ENCODE measurements at places on chromosomes 7 and 10. TPM values are rescaled to one million over a fixed set of nuclear protein-coding genes. Genes with fewer than 3 reads are reported as not detected.

The ADO gene
- total RNA-seq, result 24.7 TPM

DNA sequence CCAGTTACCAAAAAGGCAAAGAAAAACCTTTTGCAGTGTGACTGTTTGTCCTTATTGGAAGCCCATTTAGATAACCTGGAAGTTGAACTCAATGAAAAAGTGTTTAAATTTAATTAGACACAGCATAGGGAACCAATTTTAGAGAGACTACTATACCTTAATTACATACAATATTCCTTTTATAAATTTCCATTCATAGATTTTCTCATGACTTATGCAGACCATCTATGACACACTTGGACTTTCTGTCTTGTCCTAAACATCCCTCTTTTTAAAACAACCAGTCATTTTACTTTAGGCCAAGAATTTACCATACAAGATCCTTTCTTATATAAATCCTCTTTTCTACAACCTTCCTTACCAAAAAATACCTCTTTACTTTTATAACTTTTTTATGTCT lies 61.6 kb downstream of the MTURN start:
- no peak for DNase-seq

DNA sequence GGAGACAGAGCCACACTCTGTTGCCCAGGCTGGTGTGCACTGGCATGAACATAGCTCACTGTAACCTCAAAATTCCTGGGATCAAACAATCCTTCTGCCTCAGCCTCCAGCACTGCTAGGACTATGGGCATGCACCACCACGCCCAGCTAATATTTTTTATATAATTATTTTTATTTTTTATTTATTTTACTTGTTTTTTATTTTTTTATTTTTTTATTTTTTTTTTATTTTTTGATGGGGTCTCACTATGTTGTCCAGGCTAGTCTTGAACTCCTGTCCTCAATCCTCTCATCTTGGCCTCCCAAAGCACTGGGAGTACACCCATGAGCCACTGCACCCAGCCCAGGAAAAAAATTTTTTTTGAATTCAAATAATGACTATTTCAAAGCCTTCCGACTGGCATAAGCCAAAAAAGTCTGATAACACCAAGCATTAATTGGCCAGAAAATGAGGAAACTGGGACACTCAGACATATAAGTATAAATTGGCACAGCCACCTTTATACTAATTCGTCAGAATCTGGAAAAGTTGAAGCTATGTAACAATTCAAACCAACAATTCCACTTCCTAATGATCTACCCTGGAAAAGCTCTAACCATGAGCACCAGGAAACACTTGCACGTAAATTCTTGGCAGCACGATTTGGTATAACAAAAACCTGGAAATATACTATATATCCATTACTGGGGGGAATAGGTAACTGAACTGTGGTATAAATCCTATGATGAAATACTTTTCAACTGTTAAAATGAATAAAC lies 6.3 kb downstream of the ZC3HAV1 start:
- no peak for DNase-seq

- DNase-seq, result no peak
Measured at GRCh38 chr7:12102126-12102525, 109.0 kb upstream of the TMEM106B start.

The AOC1 gene
- not detected for total RNA-seq

- no peak for DNase-seq
Measured at GRCh38 chr7:98826387-98826786, 43.4 kb downstream of the TMEM130 start.

- no peak for DNase-seq
Measured at GRCh38 chr7:24213311-24213710, 70.7 kb upstream of the NPY start.

The LIPK gene
- total RNA-seq, result not detected

The DNAH11 gene
- total RNA-seq, result 53.6 TPM

The INHBA gene
- total RNA-seq, result 2.2 TPM

- no peak for DNase-seq
Measured at GRCh38 chr10:13308096-13308495, 8.2 kb upstream of the PHYH start.

GRCh38 chr10:43904301-43904700 lies 255.6 kb upstream of the ZNF32 start:
- no peak for DNase-seq

The MACC1 gene
- total RNA-seq, result 0.46 TPM

The SLC39A12 gene
- total RNA-seq, result not detected

The SFTPA1 gene
- not detected for total RNA-seq

The TFPI2 gene
- 18.0 TPM for total RNA-seq

DNA sequence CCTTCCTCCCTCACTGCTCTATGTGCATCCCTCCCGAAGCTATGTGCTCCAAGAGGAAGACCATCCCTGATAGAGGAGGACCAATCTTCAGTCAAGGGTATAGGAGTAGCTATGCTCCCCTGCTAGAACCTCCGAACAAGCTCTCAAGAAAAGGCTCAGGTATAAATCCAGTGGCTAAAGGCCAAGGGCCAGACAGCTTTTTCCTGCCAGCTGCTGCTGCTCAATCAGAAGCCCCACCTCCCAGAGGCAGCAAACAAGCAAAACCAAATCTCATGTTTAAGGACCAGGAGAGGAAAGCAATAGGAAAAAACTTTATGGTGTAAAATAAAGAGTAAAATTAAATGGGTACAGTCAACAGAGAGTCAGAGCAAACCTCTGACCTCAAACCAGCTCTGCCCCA lies 187.2 kb downstream of the FGFR2 start:
- DNase-seq, result no peak

GRCh38 chr10:97823734-97824133 lies 25.9 kb upstream of the GOLGA7B start:
- DNase-seq, result no peak

The FZD1 gene
- total RNA-seq, result 6.9 TPM

The NYAP1 gene
- total RNA-seq, result not detected

- DNase-seq, result no peak
Measured at GRCh38 chr7:152451356-152451755, 15.6 kb upstream of the KMT2C start.

DNA sequence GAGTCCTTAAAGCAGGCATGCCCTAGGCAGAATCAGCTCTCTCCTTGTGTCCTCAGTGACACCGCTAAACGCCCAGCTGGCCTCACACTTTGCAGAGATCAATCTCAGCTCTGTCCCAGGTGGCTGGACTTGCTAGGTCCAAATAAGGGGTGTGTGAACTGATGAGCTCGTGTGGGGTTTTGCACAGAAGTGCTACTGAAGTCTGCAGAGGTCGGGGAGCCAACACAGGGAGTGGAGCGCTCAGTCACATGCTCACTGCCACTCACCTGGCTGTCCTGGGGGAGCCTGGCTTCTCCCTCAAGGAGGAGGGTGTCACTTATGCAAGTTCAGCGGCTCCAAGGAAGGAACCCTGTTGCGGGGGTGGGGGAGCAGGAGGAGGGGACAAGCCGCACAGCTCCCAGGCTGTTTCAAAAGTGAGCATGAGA lies 2.0 kb downstream of the ELN start:
- DNase-seq, result no peak

DNA sequence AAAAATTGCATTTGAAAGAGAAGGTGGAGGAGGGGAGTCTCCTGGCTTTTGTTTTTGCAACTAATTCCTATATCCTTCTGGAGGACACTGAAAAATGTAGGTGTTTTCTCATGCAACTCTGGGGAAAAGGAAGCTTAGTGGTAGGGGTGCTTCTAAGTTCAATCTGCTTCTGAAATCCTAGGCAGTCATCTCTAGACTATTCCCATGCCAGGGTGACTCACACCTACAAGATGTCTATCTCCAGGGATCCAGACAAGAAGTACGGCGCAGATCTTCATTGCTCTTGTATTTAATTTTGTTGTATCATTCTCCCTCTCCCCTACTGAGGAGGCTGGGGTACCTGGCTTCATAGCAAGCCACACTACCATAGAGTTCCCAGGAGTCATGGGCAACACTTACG lies 258.8 kb downstream of the PHF14 start:
- no peak for DNase-seq

DNA sequence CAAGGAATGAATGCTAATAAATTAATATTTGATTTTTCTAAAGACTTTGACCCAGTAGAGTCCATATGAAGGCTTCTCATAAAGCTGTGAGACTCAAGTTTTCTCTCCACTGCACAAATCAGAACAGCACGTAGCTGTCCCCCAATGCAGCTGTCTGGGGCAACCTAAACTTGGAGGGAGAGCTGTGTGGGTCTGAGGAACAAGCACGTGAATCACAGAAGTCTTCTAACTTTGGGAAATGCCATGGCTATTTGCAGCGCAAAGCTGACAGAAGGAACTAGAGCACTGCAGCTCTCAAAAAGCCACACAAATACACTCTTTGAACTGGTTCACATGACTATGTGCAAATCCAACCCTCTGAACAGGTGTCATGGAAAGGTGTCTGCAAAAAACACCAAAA lies 47.9 kb downstream of the COL1A2 start:
- DNase-seq, result no peak

The SVIL gene
- total RNA-seq, result 125 TPM

All from H4 (cell line).